ENCODE measurements at places on chromosomes 2 and 18. TPM values are rescaled to one million over a fixed set of nuclear protein-coding genes. Genes with fewer than 3 reads are reported as not detected.

The IER3IP1 gene
- total RNA-seq: 20.6 TPM

The ATOH8 gene
- total RNA-seq: 8.3 TPM

The MYOM1 gene
- total RNA-seq: 120 TPM

The RGPD3 gene
- total RNA-seq: 0.16 TPM

The FN1 gene
- 1,808 TPM for total RNA-seq

The COPS8 gene
- total RNA-seq: 245 TPM

The IL1F10 gene
- not detected for total RNA-seq

The PLEKHH2 gene
- total RNA-seq: 0.24 TPM

The TWIST2 gene
- total RNA-seq: 5.0 TPM

The RIT2 gene
- total RNA-seq: not detected

The PARD6G gene
- total RNA-seq: 0.94 TPM

The RAPGEF4 gene
- 1.5 TPM for total RNA-seq

The PLGLB2 gene
- total RNA-seq: 5.3 TPM

The SEC11C gene
- total RNA-seq: 16.1 TPM

The G6PC2 gene
- not detected for total RNA-seq

The ITGA4 gene
- 31.9 TPM for total RNA-seq

The BCS1L gene
- 39.2 TPM for total RNA-seq

The MBP gene
- total RNA-seq: 7.2 TPM

The BOLL gene
- 0.16 TPM for total RNA-seq

The FZD7 gene
- total RNA-seq: 22.7 TPM

The SRD5A2 gene
- 0.19 TPM for total RNA-seq

The AGXT gene
- not detected for total RNA-seq

The PLCD4 gene
- 11.8 TPM for total RNA-seq

The SIX3 gene
- not detected for total RNA-seq

The PECR gene
- total RNA-seq: 12.3 TPM

The ABCG8 gene
- not detected for total RNA-seq

The RNF125 gene
- 2.9 TPM for total RNA-seq
